Heart right ventricle (tissue), 16 donors: ENCODE measurements at places on chromosomes 1 and 21.
A peak's percentile ranks its signal among the peaks of the same experiment; 100 is the strongest.

DNA sequence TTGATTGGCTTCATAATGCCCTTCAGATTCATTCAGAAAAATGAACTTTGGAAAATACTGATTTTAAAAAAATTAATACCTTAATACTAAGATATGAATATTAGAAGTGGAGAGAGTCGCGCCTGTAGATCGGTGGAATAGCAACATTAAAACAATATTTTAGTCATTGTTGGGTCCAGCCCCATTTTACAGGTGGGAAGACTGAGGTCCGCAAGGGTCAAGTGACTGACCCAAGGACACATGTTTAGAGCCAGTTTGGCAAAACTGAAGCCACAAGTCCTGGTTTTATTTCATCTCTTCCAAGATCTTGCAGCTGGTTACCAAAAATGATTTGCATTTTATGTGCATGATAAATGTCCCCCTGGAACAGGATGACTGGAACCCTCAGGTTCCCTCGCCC, 113.6 kb upstream of the TMEM51 start:
- no peaks in the 10 kb centered on the region for H3K4me1 ChIP-seq
- H3K27ac ChIP-seq = no peak overlapping the region
- no peak for DNase-seq
- H3K36me3 ChIP-seq = peaks cover 8% of the 10 kb centered on the region

GRCh38 chr1:10932088-10932487, 80.4 kb upstream of the TARDBP start:
- H3K4me1 ChIP-seq = no peaks in the 10 kb centered on the region
- H3K36me3 ChIP-seq = no peaks in the 10 kb centered on the region
- peaks cover 5% of the 10 kb centered on the region for H3K27me3 ChIP-seq
- DNase-seq = no peak

DNA sequence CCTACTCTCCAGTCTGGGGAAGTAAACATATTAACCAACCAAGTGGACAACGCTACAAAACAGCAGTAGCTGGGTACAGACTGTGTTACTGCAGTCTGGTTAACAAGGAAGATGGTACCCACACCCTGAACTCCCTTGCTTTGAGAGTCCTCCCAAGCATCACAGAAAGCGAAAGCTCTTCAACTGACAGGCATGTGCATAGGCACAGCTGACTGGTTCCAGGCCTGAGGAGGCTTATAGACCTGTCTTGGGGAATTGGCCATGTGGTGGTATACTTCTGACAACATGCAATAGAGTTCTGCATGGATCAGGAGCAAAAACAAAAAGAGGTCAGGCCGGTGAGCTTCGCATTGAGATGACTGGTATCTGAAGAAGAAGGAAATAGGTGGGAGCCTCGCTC, 17.4 kb downstream of the LMX1A start:
- peaks cover 41% of the 10 kb centered on the region for H3K27me3 ChIP-seq
- no peak for DNase-seq
- H3K4me1 ChIP-seq = no peaks in the 10 kb centered on the region
- H3K4me3 ChIP-seq = no peak overlapping the region
- no peak overlapping the region for H3K27ac ChIP-seq
- H3K36me3 ChIP-seq = no peaks in the 10 kb centered on the region

- no peaks in the 10 kb centered on the region for H3K27me3 ChIP-seq
- peak; percentile 67 for DNase-seq
- H3K4me3 ChIP-seq = no peak overlapping the region
- H3K4me1 ChIP-seq = no peaks in the 10 kb centered on the region
Measured at GRCh38 chr21:37531431-37531932, 164.9 kb downstream of the DYRK1A start.

DNA sequence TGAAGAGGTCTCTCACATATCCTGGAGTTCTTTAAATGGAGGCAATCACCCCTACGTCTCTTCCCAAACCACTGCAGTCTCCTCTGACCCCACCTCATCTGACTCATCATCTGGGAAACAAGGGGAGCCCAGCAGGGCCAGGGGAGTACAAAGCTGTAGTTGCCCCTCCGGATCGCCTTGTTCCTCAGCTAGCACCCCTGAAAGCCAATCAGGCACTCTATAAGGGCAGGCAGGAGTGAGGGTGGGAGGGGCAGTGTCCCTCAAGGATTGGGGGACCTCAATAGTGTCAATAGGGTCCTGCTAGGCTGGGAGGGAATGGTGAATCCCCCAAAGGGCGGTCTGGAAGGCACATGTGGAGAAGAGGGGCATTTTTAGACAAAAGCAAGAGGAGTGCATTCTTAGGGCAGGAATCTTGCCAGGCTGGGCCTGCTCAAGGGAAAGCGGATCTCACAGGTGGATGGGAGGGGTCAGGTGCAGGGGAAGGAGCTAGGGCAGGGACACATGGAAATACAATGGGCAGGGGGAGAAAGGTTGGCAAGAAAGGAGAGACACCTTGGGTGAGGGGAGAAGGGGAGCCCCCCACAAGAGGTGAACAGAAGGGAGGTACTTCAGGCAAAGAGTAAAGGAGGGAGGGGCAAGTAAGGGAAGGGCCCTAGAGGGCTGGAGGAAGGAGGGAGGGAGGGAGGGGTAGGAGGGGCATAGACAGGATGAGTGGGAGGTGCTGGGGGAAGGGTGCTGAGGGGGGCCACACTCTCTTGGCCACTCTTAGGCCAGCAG, 5.8 kb downstream of the SHISA4 start:
- no peak for DNase-seq
- no peak overlapping the region for H3K27ac ChIP-seq
- peaks cover 4% of the 10 kb centered on the region for H3K36me3 ChIP-seq
- H3K4me3 ChIP-seq = no peak overlapping the region
- peaks cover 13% of the 10 kb centered on the region for H3K4me1 ChIP-seq

GRCh38 chr21:46014828-46015227, 33.3 kb downstream of the COL6A1 start:
- H3K27me3 ChIP-seq = peaks cover 10% of the 10 kb centered on the region
- no peaks in the 10 kb centered on the region for H3K36me3 ChIP-seq
- H3K27ac ChIP-seq = no peak overlapping the region
- no peak overlapping the region for H3K4me3 ChIP-seq

DNA sequence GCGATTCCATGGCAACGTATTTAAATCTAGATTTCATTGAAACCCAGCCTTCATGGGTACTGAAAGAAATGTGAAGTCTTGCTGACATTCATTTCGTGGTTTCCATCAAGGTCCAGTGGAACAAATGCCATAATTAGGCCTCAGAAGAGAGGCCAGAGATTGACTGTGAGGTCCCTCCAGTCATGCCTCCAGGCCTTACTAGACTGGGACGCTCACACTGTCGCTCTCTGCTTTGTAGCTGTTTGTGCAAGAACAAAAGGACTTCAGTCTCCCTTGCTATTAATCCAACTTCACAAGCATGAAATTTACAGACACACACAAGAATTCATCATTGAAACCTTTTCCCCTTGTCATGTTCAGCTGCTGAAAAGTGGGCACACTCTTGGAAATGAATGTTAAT, 180.4 kb upstream of the FOXD3 start:
- no peak overlapping the region for H3K4me3 ChIP-seq
- no peaks in the 10 kb centered on the region for H3K36me3 ChIP-seq
- no peaks in the 10 kb centered on the region for H3K27me3 ChIP-seq

GRCh38 chr1:211613951-211614350, 35.0 kb upstream of the SLC30A1 start:
- no peaks in the 10 kb centered on the region for H3K36me3 ChIP-seq
- peak overlapping the region; percentile 88 for H3K27ac ChIP-seq
- H3K27me3 ChIP-seq = no peaks in the 10 kb centered on the region
- DNase-seq = no peak
- no peak overlapping the region for H3K4me3 ChIP-seq

DNA sequence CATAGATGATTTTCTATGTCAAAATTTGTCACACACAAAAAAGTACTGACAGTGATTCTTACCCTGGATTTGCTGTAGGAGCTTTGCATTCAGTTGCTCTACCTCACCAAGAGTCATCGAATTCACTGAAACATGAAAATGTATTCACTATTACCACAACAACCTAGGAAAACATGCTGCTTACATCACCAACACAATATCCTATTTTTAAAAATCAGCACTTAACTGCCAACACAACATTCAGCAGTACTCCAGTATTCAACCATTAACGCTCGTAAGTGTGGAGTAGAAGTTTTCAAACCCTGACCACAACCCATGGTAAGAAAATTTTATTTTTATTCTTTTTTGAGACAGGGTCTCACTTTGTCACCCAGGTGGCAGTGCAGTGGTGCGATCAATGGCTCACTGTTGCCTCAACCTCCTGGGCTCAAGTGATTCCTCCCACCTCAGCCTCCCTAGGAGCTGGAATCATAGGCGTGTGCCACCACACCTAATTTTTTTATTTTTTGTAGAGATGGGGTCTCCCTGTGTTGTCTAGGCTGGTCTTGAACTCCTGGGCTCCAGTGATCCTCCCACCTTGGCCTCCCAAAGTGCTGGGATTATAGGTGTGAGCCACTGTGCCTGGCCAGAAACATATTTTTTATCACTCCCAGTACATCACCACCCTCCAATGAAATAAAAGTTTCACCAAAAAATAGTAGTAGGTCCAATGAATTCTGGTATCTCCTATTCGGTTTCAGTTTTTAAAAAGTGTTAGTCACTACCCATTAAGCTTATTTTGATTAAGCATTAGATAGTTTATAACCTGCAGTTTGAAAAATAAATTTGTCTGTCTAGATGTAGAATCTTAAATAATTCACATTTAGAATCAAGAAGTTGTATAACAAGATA, 23.8 kb downstream of the C21orf91 start:
- peaks cover 65% of the 10 kb centered on the region for H3K4me1 ChIP-seq
- no peaks in the 10 kb centered on the region for H3K27me3 ChIP-seq
- no peak for DNase-seq
- H3K4me3 ChIP-seq = no peak overlapping the region
- H3K27ac ChIP-seq = no peak overlapping the region
- H3K36me3 ChIP-seq = no peaks in the 10 kb centered on the region

- no peak overlapping the region for H3K27ac ChIP-seq
- no peak for DNase-seq
- no peaks in the 10 kb centered on the region for H3K27me3 ChIP-seq
Measured at GRCh38 chr1:119532324-119532910, 25.4 kb downstream of the HSD3B1 start.

DNA sequence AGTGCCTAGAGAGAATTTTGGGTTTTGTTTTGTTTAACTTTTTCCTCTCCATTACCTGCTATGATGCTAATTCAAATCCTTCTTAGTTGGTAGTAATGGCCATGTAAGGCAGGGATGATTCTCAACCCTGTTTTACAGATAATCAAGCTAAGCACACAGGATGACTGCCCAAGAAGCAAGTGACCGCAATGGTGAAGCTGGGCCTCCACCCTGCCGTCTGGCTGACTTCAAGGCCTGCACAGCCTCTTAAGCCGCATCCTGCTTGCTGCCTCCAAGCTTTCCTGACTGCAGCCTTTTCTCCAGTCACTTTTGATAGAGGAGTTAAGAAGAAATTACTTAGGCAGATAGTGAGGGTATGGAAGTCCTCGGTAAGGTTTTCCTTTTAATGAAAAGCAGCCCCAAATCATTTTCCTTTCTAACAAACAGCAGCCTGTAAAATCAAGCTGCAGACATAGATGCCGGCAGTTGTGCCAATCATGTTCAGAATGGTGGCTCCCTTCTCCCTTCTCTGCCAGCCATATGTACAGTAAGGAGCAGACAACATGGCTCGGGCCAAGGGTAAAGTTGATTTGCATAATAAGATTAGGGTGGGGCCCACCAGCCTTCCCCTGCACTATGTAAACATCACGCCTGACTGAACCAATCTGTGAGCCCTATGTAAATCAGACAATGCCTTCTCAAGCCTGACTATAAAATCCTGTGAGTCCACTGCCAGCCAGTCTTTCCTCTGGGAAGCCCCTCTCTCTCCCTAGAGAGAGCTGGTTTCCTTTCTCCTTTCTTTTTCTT, 8.8 kb upstream of the CTBS start:
- peaks cover 17% of the 10 kb centered on the region for H3K4me1 ChIP-seq
- no peak overlapping the region for H3K4me3 ChIP-seq
- no peaks in the 10 kb centered on the region for H3K36me3 ChIP-seq
- no peak for DNase-seq
- no peaks in the 10 kb centered on the region for H3K27me3 ChIP-seq

- H3K4me1 ChIP-seq = no peaks in the 10 kb centered on the region
- no peak overlapping the region for H3K4me3 ChIP-seq
- no peaks in the 10 kb centered on the region for H3K36me3 ChIP-seq
Measured at GRCh38 chr1:52877554-52877953, 35.0 kb downstream of the ZYG11A start.

- DNase-seq = no peak
- H3K27me3 ChIP-seq = peaks cover 40% of the 10 kb centered on the region
- H3K27ac ChIP-seq = no peak overlapping the region
- H3K4me1 ChIP-seq = peaks cover 25% of the 10 kb centered on the region
- no peaks in the 10 kb centered on the region for H3K36me3 ChIP-seq
- no peak overlapping the region for H3K4me3 ChIP-seq
Measured at GRCh38 chr1:197918807-197919345, 1.7 kb downstream of the LHX9 start.

- H3K4me3 ChIP-seq = no peak overlapping the region
- no peak overlapping the region for H3K27ac ChIP-seq
- H3K36me3 ChIP-seq = peaks cover 2% of the 10 kb centered on the region
- no peak for DNase-seq
- no peaks in the 10 kb centered on the region for H3K4me1 ChIP-seq
Measured at GRCh38 chr1:74266001-74266400, 30.8 kb downstream of the TNNI3K start.

GRCh38 chr1:199574950-199575349, 452.6 kb upstream of the NR5A2 start:
- no peak overlapping the region for H3K27ac ChIP-seq
- H3K36me3 ChIP-seq = no peaks in the 10 kb centered on the region
- no peak for DNase-seq
- H3K27me3 ChIP-seq = no peaks in the 10 kb centered on the region

GRCh38 chr1:68339505-68339904, 107.2 kb upstream of the WLS start:
- H3K4me3 ChIP-seq = no peak overlapping the region
- H3K4me1 ChIP-seq = peaks cover 4% of the 10 kb centered on the region
- H3K27me3 ChIP-seq = peaks cover 3% of the 10 kb centered on the region

GRCh38 chr21:25375675-25376074, 231.6 kb downstream of the MRPL39 start:
- H3K36me3 ChIP-seq = no peaks in the 10 kb centered on the region
- H3K27me3 ChIP-seq = no peaks in the 10 kb centered on the region
- H3K4me1 ChIP-seq = no peaks in the 10 kb centered on the region
- no peak overlapping the region for H3K4me3 ChIP-seq
- H3K27ac ChIP-seq = no peak overlapping the region

DNA sequence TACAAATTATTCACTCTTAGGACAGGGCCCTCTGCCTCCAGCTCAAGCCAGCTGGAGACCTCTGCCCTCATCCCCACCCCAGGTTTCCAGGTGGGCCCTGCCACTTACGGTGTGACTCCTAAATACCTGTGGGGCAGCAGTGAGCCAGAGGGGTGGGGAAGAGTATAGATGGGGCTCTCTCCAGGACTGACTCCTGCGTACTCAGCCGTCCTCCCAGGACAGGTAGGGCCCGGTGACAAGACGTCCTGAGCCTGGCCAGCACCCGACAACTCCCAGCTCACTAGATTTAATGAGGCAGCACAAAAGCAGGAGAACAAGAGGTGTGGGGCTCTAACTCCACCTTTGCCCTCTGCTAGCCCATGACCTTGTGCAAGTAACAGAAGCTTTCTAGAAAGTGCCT, 16.8 kb downstream of the GNG12 start:
- peaks cover 34% of the 10 kb centered on the region for H3K4me1 ChIP-seq
- no peaks in the 10 kb centered on the region for H3K27me3 ChIP-seq
- no peak for DNase-seq
- H3K27ac ChIP-seq = no peak overlapping the region
